Naive thymus-derived CD4-positive, alpha-beta T cell (primary cell): ENCODE measurements at places on chromosomes 6 and 20. TPM values are rescaled to one million over a fixed set of nuclear protein-coding genes. Genes with fewer than 3 reads are reported as not detected.
A peak's percentile ranks its signal among the peaks of the same experiment; 100 is the strongest.

DNA sequence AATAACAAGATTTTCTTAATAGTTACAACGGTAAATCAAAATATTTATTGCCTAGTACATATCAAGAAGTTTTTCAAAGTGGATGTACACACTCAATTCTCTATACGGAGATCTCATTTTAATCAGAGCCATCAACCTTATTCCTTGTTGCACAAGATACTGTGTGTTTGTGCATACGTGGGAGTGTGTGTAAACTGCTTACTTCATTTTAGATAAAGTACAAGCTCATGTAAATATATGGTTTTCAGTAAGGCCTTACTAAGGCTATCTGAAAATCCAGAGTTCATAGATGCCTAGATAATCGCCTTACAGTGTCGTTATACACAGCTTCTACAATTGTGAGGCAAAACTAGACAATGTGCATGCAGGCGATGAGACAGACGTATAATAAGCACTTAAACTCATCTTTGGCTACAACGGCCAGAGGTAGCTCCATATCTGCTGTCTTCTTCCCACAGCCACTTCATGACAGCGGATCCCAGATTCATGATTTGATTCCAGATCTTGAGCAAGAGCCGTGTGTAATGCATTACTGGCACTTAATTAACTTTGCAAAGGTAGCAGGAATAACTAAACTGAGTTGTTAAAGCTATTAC is 2.5 kb downstream of the PERP start:
- H3K4me1 ChIP-seq = peaks cover 10% of the 10 kb centered on the region
- H3K27me3 ChIP-seq = peaks cover 6% of the 10 kb centered on the region
- H3K36me3 ChIP-seq = no peaks in the 10 kb centered on the region
- no peak for DNase-seq
- no peak overlapping the region for H3K4me3 ChIP-seq

DNA sequence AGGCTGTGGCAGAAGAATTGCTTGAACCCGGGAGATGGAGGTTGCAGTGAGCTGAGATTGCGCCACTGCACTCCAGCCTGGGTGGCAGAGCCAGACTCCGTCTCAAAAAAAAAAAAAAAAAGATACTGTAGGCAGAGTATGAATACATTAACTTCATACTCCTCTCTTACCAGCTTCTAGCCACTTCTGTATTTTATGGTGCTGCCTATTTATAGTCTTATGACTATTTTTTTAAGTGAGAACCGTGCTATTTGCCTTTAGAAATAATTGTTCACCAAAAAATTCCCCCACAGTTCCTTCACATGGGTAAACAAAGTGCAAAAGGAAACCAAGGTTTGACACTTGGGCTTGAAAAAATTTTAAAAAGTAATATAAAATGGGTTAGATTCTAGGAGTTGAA is 1.5 kb upstream of the SNRNP48 start:
- DNase-seq = no peak
- H3K27me3 ChIP-seq = no peaks in the 10 kb centered on the region
- H3K4me3 ChIP-seq = no peak overlapping the region
- peaks cover 5% of the 10 kb centered on the region for H3K36me3 ChIP-seq

DNA sequence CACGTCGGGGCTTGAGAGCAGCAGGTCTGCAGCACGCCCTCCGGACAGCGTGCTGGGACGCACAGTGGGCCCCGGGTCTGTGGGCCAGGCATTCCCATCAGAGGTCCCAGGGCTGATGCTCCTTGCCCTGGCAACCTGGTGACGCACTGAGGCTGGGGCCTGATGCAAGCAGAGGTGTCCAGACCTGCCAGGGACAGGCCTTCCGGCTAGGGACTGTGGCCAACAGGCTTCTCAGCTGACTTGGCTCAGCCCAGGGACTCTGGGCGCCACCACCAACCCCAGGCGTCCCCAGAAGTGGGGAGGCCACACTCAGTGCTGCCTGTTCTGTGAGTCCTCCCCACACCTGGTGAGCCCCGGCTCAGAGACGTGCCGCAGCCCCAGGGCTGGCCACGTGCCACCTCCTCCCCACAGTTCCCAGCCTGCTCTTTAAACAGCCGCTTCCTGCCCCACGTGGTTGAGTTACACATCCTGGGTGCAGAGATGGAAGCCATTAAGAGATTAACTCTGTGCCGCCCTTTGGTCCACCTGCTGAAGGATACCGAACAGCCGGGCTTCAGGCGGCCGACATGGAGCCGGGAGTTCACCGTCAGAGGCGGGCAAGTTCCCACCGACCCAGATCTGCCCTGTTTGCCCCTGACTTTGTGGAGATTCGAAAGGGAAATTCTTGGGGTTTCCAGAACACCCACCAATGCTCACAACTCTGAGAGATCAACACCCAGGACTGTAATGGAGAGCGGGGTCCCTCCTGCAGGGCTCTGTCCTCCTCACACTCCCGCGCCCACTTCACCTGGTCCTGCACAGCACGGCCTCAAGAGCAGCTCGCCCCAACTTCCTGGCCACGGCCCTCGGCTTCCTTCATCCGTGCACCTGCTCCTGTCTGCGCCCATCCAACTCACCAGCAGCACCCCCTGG is 37.6 kb upstream of the ZBP1 start:
- no peaks in the 10 kb centered on the region for H3K27me3 ChIP-seq
- no peaks in the 10 kb centered on the region for H3K36me3 ChIP-seq
- peak; percentile 39 for DNase-seq
- no peak overlapping the region for H3K4me3 ChIP-seq
- H3K4me1 ChIP-seq = peaks cover 17% of the 10 kb centered on the region

GRCh38 chr6:138695193-138695592 is 78.4 kb upstream of the CCDC28A start:
- peaks cover 6% of the 10 kb centered on the region for H3K27me3 ChIP-seq
- no peak overlapping the region for H3K27ac ChIP-seq
- no peak overlapping the region for H3K4me3 ChIP-seq

- DNase-seq = no peak
- H3K36me3 ChIP-seq = no peaks in the 10 kb centered on the region
- H3K27me3 ChIP-seq = no peaks in the 10 kb centered on the region
- H3K27ac ChIP-seq = no peak overlapping the region
These were observed 89.2 kb downstream of the TRMT11 start for GRCh38 chr6:126075335-126076071.

- H3K4me1 ChIP-seq = no peaks in the 10 kb centered on the region
- DNase-seq = no peak
- no peak overlapping the region for H3K4me3 ChIP-seq
- H3K36me3 ChIP-seq = no peaks in the 10 kb centered on the region
These were observed 71.2 kb downstream of the CBLN4 start for GRCh38 chr20:55934146-55934545.

GRCh38 chr6:10425975-10426780 is 11.3 kb upstream of the TFAP2A start:
- H3K36me3 ChIP-seq = no peaks in the 10 kb centered on the region
- no peak overlapping the region for H3K4me3 ChIP-seq
- no peak overlapping the region for H3K27ac ChIP-seq
- H3K4me1 ChIP-seq = no peaks in the 10 kb centered on the region
- DNase-seq = no peak

Gene MUC22
- not detected for total RNA-seq

Gene GGTLC1
- total RNA-seq = not detected

Gene GTF3C6
- total RNA-seq = 91.7 and 100 TPM in 2 replicates

GRCh38 chr6:45900808-45901752 is 114.6 kb downstream of the CLIC5 start:
- no peak for DNase-seq
- no peaks in the 10 kb centered on the region for H3K36me3 ChIP-seq
- H3K4me1 ChIP-seq = no peaks in the 10 kb centered on the region
- no peak overlapping the region for H3K27ac ChIP-seq
- H3K4me3 ChIP-seq = no peak overlapping the region
- H3K27me3 ChIP-seq = no peaks in the 10 kb centered on the region
